ENCODE measurements at places on chromosomes 5 and 9. TPM values are rescaled to one million over a fixed set of nuclear protein-coding genes. Genes with fewer than 3 reads are reported as not detected.

Gene TAF11L5
- not detected for polyA plus RNA-seq

Gene CAMLG
- 60.3 TPM for polyA plus RNA-seq

Gene LPAR1
- 22.6 TPM for polyA plus RNA-seq

Gene SLC34A3
- polyA plus RNA-seq: 10.3 TPM

Gene IL31RA
- 0.13 TPM for polyA plus RNA-seq

Gene KIF20A
- polyA plus RNA-seq: 41.1 TPM

Gene LEAP2
- polyA plus RNA-seq: 9.9 TPM

Gene TRPM6
- 0.61 TPM for polyA plus RNA-seq

Gene ARID3C
- 0.27 TPM for polyA plus RNA-seq

Gene SPINK7
- polyA plus RNA-seq: 0.13 TPM

Gene TMEM232
- polyA plus RNA-seq: 6.1 TPM

Gene SIL1
- 43.5 TPM for polyA plus RNA-seq

Gene MED7
- polyA plus RNA-seq: 20.2 TPM

Gene CD74
- 288 TPM for polyA plus RNA-seq

Gene PCDHGB7
- 17.3 TPM for polyA plus RNA-seq

Gene CNTFR
- 48.1 TPM for polyA plus RNA-seq

Gene DRD1
- not detected for polyA plus RNA-seq

Gene FAM169A
- polyA plus RNA-seq: 18.0 TPM

Gene SLC36A3
- not detected for polyA plus RNA-seq

Gene SLC36A2
- 7.6 TPM for polyA plus RNA-seq

Gene CCDC171
- polyA plus RNA-seq: 6.1 TPM

Gene TMEFF1
- polyA plus RNA-seq: 11.9 TPM

Gene PTBP3
- 95.1 TPM for polyA plus RNA-seq

Gene ZDHHC11
- 8.5 TPM for polyA plus RNA-seq

Gene ZBTB34
- polyA plus RNA-seq: 20.2 TPM

Gene QRFP
- 0.40 TPM for polyA plus RNA-seq

Gene UGT3A1
- polyA plus RNA-seq: 158 TPM

Gene GARIN3
- polyA plus RNA-seq: not detected

Gene OR13J1
- polyA plus RNA-seq: 0.22 TPM

Gene OCLN
- polyA plus RNA-seq: 46.1 TPM

Gene ELP1
- 48.6 TPM for polyA plus RNA-seq
